Stimulated activated CD8-positive, alpha-beta memory T cell treated with anti-CD3 and anti-CD28 coated beads, Interleukin-4, amount 100 ng/mL, for 24 hours (primary cell): ENCODE measurements at places on chromosomes 3 and 15.

GRCh38 chr3:101942356-101942755 lies 93.0 kb downstream of the NFKBIZ start:
- no peak for DNase-seq

DNA sequence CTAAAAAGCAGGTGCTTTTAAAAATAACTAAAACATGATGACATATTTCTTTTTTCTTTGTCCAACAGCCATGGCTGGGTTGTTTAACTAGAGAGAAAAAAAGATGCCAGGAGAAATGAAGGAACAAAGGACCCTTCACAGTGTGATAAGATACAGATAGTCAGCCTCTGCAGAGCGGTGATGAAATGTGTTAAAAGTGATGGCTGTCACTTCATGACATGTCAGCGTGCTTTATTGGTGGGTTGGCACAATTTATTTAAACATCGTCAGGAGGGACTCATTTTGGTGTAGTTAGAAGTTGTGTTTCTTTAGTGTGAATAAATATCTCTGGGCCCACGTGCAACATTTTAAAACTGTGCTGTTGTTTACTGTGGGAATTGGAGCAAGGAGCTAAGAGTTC lies 887.4 kb upstream of the CFAP20DC start:
- no peak for DNase-seq

GRCh38 chr3:69650066-69650419 lies 89.2 kb upstream of the MITF start:
- no peak for DNase-seq

- DNase-seq, result no peak
Observed at GRCh38 chr15:58498821-58499580, 67.2 kb downstream of the LIPC start.

GRCh38 chr3:192819001-192819569 lies 91.7 kb upstream of the FGF12 start:
- DNase-seq, result no peak

DNA sequence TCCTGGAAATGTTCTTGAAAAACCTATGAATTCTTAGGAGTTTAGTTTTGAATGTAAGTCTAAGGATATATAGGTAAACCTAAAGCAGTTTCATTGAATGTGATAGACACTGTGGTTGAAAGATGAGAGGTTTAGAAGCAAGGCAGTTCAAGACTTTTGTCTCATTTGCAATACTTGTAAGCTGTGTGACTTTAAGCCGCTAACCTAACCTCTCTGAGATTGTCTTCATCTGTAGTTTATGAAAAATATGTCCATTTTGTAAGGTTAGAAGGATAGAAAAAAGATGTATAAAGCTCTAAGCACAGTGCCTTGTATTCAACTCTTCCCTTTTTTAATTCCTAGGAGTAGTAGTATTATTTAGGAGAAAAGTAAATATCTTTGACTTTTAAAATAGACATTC lies 306.6 kb upstream of the ARRDC4 start:
- no peak for DNase-seq

DNA sequence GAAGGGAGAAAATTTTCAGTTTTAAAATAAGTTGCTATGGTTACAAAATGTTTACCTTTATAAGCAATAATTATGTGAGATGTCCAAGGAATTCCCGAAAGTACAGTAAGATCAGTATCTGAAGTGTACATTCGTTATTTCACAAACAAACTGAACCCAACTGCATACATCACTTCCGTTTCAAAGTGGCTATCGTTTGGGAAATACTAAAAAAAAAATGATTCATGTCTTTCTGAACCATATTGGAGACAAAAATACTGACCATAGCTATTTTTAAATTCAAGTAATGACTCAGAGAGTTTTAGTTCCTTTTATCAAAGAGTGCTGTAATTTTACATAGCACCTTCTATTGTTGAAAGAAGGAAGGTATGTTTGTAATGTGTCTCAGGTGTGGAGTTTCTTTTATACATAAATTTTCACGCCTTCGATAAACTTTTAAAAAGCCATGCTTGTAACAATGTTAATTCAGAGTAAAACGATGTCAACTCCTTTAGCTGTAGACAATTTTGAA lies 8.0 kb upstream of the ANKRD28 start:
- no peak for DNase-seq

- no peak for DNase-seq
Observed at GRCh38 chr3:78201091-78201490, 1161.2 kb downstream of the ROBO2 start.
